Uterus (tissue), 4 donors: ENCODE measurements at places on chromosomes 1 and 21.

- no peak for DNase-seq
These were observed 211.6 kb upstream of the SAMSN1 start for GRCh38 chr21:14757533-14758327.

- peak; percentile 24 for DNase-seq
These were observed 666 bp downstream of the PAFAH2 start for GRCh38 chr1:25996966-25997827.

DNA sequence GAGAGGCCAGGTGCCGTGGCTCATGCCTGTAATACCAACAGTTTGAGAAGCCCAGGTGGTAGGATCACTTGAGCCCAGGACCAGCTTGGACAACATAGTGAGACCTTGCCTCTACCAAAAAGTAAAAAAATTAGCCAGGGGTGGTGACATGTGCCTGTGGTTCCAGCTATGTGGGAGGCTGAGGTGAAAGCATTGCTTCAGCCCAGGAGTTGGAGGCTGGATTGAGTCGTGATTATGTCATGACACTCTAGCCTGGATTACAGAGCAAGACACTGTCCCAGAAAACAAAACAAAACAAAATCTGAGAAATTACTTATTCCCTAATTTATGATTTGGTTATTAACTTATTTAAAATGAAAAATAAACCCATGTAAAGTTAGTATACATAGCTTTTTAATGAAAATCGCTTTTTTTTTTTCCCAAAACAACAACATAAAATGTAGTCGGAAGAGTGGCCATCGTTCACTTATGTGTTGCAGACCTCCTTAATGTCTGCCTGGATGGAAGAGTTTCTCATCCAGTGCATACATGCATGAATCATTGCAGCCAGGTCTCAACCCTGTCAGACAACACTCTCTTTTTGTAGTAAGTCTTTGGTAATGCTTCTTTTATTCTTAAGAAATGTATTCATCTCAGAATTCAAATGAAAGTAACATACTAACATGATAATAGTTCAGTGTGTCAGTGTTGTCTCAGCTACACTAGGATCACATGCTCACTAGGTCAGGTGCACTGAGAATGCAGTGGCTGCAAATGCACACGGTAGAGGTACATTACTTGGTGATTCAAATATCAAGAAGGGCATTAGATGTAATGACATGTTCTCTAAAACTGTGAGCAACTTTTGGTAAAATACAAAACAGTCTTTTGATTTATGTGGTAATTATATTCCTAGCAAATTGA is 28.0 kb downstream of the ITSN1 start:
- DNase-seq = no peak

- DNase-seq = no peak
These were observed 226.5 kb downstream of the PTPRC start for GRCh38 chr1:198865319-198865718.

DNA sequence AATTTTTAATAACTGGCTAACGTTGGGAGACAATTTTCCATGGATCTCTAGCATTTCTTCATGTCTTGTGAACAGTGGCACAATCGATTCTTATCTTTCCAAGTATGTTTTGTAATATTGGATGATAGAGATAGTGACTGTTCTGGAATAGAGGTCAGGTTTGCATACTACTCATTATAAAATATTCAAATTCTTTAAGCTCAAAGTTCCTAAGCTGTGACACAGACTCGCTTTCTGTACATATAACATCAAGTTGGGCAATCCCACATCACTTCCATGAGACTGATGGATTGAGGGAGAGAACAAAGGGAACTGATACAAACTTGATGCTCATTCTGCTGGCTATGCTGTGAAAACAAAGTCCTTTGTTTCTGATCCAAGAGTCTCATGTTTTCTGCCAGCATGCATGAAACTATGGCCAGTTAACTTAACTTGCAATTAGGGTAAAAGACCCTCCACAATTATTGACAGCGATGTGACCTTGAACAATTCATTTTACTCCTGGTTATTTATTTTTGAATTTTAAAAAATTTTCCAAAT is 392.4 kb downstream of the TTLL7 start:
- DNase-seq = no peak

GRCh38 chr1:114341299-114341698 is 169.7 kb downstream of the TRIM33 start:
- DNase-seq = no peak

DNA sequence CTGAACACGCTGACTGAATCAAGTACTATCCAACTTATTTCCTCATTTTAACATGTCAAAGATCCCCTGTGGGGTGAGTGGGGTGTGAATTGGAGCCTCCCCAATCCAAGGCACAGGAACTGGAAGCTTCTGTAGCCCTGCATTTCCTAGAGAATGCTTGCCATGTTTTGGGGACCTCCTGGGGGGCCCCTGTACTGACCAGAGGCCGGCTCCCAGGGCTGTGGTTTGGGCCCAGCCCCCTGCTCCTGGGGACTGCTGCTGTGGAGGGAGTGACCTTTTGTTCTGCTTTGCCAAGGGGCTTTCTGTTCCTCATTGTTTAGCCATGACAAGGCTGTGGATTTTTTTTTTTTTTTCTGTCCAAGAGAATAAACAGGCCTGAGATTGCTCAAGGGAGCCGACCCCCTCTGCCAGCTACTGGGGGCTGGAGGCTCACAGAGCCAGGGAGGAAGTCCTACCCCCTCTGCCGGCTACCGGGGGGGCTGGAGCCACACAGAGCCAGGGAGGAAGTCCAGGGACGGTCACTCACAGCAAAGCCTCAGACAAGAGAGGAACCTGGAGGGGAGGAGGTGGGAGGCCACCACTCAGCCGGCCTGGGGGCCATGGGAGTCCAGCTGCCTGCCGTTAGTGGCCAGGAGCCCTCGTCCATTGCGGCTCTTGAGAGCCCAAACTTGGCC is 17.4 kb downstream of the TNFRSF1B start:
- peak; percentile 88 for DNase-seq

GRCh38 chr1:60055336-60055735 is 18.2 kb downstream of the C1orf87 start:
- DNase-seq = no peak

DNA sequence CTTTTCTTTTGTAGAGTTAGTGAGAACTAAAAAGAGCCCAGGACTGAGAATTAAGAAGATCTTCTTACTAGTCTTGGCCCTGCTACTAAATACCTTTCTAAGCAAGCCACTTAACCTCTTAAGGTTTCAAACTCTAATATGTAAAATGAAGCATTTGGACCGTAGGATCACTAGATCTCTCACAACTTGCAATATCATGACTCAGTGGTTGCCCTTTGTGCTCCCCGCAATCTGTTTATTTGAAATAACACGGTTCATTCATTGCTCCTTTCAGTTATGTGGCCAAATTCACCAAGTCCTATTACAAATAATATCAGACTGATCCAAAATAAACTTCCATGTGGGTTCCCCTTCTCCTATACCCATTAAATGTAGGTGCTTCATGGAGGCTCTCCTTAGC is 10.8 kb downstream of the PALMD start:
- DNase-seq = no peak

DNA sequence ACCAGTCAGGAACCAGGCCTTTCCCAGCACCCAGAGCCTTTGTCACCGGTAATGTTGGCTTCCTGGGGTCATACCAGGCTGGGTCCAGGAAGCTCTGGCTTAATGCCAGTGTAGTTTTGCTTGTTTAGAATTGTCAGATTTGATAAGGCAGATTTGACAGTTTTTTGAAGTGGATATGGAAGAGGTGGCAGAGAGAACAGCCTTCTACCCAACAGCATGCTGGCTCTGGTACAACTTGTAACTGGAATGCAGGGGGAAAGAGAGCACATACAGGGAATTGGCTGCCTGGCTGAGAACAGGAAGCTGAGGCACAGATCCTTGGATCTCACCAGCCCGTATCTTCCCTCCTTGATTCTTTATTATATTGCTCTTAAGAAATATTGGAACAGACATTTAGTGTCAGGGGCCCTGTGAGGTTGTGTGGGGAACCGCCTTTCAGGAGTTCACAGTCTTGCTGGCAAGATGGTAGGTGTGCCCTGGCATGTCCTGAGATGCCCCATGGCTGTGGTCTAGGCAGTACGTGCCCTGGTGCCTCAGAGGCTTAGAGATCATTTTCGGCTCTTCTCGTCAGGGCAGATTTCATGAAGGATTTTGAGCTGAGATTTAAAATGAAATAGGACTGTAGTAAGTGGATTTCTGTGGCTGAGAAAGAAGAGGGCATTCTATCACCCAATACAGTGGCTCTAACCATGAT is 227.0 kb downstream of the PBX1 start:
- no peak for DNase-seq

- peak; percentile 45 for DNase-seq
These were observed 134.7 kb downstream of the TGFBR3 start for GRCh38 chr1:91751275-91751674.

GRCh38 chr1:167082511-167083027 is 7.6 kb downstream of the GPA33 start:
- no peak for DNase-seq

DNA sequence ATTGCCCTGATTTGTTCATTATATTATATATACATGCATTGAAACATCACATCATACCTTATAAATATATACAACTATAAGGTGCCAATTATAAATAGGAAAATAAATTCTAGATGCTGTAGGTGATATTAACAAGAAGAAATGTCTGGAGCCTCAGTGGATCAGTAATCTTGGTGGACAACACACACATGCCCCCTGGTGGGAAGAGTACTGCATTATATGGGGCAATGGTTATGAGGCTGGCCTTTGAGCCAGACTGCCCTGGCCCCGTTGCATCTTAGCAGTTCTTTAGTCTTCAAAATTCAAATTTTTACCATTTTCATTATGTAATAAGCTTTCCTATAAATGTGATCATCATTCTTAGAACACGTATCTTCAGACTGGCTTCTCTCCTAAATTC is 335.0 kb upstream of the GREM2 start:
- DNase-seq = no peak

DNA sequence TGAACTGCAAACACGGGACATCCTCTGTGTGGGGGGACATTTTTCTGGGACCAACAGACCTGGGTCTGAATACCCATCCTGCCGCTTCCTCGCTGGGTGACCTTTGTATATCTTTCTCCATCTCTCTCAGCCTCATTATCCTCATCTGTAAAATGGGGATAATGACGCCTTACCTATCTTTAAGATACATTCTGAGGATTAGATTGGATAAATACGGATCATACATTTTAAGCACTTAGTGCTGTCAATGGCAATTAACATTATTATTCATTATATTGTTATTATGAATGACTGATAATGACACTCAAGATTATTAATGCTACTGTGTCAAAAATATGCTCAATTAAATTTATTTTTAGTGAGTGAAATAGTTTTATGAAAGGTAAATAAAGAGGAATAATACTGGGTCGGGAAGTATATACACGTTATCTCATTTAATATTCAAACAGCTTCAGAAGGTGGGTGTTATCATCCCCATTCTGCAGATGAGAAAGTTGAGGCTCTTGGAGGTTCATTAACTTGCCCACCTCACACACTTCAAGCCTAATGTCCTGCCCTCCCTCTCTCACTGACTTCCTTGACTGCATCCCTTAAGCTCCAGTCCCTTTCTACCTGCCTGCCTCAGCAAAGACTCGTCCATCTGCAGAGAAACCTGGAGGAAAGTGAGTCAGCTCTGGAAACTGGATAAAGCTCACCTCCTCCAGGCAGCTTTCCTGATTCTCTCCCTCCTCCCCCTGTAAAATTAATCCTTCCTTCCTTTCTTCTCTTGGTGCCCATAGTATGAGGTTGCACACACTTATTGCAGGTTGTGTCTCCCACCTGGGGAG is 120.7 kb upstream of the JUN start:
- DNase-seq = no peak

DNA sequence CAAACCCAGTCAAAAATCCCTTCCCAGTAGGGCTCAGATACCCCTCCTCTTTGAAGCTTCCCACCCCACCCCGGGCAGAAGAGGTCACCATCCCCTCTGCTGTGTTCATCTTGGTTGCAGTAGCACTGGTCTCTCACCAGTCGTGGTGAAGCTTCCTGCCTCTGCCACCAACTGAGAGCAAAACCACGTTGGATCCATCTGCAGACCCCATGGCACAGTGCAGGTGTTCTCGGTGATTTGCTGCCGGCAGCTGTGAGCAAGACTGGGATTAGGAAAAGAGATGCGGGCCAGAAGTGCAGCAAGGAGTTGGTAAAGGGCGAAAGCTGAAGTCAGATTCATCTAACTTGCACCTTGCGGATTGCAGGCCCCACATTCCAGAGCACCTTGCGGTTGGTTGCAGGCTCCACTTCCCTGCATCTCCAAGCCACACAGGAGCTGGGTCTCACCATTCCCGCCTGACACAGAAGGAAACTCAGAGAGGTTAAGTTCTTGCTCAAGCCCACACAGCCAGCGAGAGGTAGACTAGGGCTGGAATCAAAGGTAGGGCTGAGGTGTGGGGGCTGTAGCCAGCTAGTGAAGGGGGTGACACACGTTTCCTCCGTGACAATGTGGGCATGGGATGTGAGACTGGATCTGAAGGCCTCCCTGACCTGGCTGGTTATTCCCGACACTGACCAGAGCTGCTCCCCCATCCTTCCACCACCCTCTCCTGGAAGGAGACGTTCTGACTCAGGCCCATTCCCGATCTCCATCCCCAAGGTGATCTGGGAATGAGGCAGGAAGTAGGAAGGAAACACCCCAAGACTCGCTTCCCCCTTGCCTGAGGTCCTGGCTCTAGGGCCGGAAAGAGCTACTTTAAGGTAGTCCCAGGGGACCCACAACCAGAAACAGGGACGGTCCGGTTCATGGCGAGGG is 3.3 kb upstream of the FAM110D start:
- DNase-seq = peak; percentile 43

- DNase-seq = peak; percentile 20
These were observed 156.0 kb upstream of the TIAM1 start for GRCh38 chr21:31500071-31500470.

- no peak for DNase-seq
These were observed 12.0 kb downstream of the SETD4 start for GRCh38 chr21:36048357-36048756.

- DNase-seq = no peak
These were observed 205.5 kb downstream of the KCNJ6 start for GRCh38 chr21:37710546-37711285.

DNA sequence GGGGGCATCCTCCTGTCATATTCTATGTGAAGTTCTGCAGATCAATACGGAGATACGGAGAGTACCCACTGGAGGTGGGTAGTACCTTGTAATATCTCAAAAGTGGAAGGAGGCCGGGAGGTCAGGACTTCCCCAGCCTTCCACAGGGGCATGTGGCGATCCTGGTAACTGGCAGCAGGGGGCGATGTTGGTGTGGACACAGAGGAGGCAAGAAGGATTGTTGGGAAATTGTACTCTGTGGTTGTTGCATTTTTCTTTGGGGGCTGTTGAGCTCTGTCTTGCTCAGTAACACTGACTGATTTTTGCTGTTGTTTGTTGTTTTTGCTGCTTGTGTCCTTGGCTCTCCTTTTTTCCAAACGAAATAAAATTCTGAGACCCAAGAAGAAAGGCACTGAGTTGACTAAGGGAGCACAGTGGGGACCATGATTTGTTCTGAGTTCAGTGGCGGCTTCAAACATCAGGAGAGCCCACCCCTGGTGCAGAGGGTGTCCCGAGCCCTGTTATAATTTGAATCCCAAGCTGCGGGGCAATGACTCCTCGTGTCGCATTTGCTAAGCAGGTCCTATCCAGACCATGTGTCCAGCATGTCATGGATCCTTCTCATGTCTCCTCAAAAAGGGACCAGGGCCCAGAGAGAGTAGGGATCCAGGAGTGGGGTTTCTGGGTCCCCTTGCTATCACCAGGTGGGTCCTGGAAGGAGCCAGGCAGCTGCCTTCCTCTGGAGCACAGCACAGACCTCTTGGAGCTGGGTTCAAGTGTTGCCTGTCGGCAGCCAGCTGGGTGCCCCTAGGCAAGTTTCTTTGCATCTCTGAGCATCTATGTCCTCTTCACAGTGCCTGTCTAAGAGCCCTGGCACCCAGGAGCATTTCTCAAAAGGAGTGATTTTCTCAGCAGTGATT is 22.8 kb downstream of the LHX4 start:
- peak; percentile 52 for DNase-seq

GRCh38 chr1:170676628-170677027 is 12.7 kb downstream of the PRRX1 start:
- DNase-seq = no peak
